Body of pancreas (tissue), 4 donors: ENCODE measurements at places on chromosomes 16 and 17. TPM values are rescaled to one million over a fixed set of nuclear protein-coding genes. Genes with fewer than 3 reads are reported as not detected.

DNA sequence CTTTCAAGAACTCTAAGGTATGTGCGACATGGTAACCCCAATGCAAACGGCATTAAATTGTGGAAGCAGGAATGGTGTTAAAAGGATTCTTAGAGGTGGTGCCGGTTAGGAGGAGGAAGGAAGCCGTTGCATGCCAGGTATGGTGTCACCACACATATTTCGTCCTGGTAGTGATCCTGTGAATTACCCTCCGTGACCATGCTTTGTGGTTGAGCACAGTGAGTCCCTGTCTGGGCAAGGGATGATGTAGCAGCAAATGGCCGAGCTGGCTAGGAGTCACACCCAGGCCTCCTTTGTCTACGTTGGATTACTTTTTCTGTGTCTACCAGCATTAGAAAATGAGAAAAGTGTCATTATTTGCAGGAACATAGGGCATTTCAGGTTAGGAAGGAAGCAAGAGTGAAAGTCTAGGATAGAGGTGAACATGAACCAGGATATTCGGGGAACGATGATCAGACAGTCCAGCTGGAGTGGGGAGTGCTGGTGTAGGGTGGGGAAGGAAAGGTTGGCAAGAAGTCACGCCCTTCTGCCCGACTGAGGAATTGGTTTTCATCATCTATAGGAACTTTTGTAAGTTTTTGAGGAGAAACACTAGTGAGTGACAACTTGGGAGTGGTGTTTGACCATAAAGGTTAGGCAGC is 123.5 kb downstream of the PRKCA start:
- no peak for DNase-seq

DNA sequence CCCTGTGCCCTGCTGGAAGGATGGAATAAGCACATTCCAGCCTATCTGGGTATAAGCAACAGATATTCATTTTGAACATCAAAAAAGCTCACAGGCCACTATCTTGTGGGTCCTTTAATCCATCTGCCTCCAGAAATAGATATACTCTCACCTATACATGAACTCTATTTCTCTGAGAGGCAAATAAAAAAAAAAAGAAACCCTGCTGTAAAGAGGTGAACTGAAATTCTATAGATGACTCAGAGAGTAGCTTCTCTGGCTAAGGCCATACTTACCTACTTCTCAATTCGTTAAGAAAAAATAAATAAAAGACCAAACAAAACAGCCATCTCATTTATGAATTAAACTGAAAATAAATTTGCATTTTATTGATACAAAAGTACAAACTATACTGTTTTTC is 86.3 kb downstream of the DYNLRB2 start:
- no peak for DNase-seq

GRCh38 chr16:11620243-11621003 is 33.7 kb upstream of the LITAF start:
- no peak for DNase-seq

GRCh38 chr17:43905985-43906852 is 1.1 kb downstream of the MPP2 start:
- peak; percentile 74 for DNase-seq

GRCh38 chr16:66844342-66845079 is at the start of gene CA7:
CA7 (plus strand) TSS chr16:66844414; CDS start chr16:66844488, 74 bp downstream.
- no peak for DNase-seq

ENPP7 gene
- not detected for total RNA-seq

FGF11 gene
- total RNA-seq: 2.1 TPM

TBC1D3I gene
- not detected for total RNA-seq

KRTAP4-3 gene
- total RNA-seq: not detected
